Natural killer cell (primary cell): ENCODE measurements at places on chromosomes 6 and 20.

- peak; percentile 77 for DNase-seq
These were observed 39.2 kb downstream of the DYNLT1 start for GRCh38 chr6:158605266-158605878.

GRCh38 chr6:84353459-84354423, 126.3 kb upstream of the CEP162 start:
- no peak for DNase-seq

DNA sequence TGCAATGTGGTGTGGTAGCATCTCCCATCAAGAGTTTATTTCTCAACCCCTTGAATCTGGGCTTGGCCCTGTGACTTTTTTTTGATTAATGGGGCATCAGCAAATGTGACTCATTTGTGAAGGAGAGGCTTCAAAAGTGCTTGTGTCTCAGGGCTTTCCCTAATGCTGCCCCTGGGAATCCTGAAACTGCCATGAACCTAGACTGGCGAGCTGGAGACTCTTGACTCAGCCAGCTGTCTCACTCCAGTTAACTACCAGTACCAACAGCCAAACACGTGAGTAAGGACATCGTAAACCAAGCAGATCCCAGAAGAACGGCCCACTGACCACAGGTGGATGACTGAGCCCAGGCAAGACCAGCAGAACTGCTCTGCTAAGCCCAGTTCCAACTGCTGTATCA, 72.8 kb upstream of the ADTRP start:
- DNase-seq = no peak

GRCh38 chr6:121216928-121217327, 117.4 kb downstream of the TBC1D32 start:
- no peak for DNase-seq

GRCh38 chr6:110703906-110704594, 111.2 kb downstream of the CDK19 start:
- no peak for DNase-seq

DNA sequence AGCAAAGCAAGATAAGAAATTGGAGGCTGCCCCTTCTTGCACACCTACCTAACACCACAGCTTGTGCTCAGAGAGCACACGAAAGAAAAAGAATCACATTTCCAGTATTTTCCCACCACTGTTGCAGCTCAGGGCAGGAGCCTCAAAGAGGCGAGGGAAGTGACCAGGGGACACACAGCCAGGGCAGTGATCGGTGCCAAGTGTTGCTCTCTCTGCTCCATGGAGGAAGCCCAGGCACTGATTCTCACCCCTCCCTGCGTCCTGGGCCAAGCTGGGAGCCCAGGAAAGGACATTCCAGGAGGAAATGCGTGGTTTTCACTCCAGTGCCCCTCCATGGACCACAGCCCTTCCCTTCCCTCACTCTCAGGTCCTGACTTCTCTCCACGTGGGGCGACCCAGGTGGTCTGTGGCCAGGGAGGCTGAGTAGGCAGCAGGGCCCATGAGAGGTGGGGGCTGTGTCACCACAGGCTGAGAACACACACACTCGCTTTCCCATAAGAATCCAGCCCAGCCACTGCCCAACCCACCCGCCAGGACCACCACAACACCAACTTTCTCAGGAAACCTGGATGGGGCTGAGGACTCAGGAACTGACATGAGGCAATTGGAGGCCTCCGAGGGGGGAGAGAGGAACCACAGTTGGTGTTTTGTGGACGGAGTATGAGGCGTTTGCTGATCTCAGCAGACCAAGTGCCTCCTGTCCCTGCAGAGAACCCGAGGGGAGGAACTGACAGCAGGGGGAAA, 81.7 kb upstream of the MAFB start:
- no peak for DNase-seq

- DNase-seq = no peak
These were observed 452.0 kb downstream of the EPHA7 start for GRCh38 chr6:92967362-92967761.

- peak; percentile 26 for DNase-seq
These were observed 1.4 kb downstream of the BTN1A1 start for GRCh38 chr6:26501482-26501986.

GRCh38 chr6:71012866-71013469, 56.1 kb upstream of the B3GAT2 start:
- DNase-seq = no peak

- DNase-seq = no peak
These were observed 111.3 kb downstream of the TNFAIP3 start for GRCh38 chr6:137978252-137978896.

- no peak for DNase-seq
These were observed 25.8 kb downstream of the PRL start for GRCh38 chr6:22271081-22271480.

DNA sequence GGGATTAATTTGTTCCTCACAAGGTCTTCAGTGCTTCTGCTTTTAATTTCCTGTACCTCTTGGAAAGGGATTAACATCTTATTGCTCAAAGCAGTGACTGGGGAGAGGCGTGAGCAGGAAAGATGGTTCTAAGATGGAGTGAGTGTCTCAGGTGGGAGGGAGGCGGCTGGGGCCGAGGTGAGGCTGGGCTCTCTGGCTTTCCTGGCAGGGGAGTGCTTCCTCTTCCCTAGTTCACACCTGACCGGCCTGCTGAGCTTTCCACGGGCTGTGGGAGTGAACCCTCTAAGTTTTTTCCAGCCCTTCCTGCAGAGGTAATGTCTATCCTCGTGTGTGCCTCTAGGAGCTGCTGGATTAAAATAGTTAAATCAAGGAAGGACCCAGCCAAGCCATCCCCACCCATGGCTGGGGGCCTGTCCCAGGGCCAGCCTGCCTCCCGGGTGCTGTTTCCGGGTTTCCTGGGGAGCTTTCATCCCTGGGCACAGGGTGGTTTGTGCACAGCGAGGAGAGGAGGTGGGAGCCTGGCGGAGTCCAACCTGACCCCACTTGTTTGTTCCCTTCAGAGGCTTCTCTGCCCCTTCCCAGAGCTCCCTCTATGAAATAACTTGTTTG, 179.1 kb downstream of the TFAP2C start:
- no peak for DNase-seq

- peak; percentile 51 for DNase-seq
These were observed 85.3 kb downstream of the TRMT6 start for GRCh38 chr20:5864873-5865587.

- no peak for DNase-seq
These were observed 770 bp downstream of the TCF19 start for GRCh38 chr6:31158863-31159855.

- no peak for DNase-seq
These were observed 15.2 kb downstream of the TBX18 start for GRCh38 chr6:84749181-84749580.

- no peak for DNase-seq
These were observed 23.5 kb downstream of the SLC17A9 start for GRCh38 chr20:62975812-62976508.

DNA sequence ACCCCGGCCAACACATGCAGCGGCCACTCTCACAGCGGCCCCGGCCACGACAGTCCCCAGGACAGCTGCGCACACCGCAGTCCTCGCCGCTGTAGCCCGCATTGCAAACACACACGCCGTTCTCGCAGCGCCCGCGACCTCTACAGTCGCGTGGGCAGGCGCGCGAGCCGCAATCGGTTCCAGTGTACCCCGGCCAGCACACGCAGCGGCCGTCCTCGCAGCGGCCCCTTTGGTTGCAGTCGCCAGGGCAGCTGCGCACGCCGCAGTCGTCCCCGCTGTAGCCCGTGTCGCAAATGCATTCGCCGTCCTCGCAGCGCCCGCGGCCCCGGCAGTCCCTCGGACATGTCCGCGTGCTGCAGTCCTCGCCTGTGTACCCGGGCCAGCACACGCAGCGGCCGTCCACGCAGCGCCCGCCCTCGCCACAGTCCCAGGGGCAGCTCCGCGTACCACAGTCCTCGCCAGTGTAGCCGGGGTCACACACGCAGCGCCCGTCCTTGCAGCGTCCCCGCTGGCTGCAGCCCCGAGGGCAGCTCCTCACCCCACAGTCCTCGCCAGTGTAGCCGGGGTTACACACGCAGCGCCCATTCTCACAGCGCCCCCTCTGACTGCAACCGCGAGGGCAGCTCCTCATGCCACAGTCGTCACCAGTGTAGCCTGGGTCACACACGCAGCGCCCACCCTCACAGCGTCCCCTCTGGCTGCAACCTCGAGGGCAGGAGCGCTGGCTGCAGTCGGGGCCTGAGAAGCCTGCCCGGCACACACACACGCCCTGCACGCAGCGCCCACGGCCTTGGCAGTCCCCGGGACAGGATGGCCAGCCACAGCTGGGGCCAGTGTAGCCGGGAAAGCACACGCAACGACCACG, 12.5 kb downstream of the TNXB start:
- no peak for DNase-seq
